ENCODE measurements at places on chromosomes 1 and 21. TPM values are rescaled to one million over a fixed set of nuclear protein-coding genes. Genes with fewer than 3 reads are reported as not detected.

Gene MX2
- total RNA-seq, result 4.2 TPM

Gene THEM5
- not detected for total RNA-seq

Gene TIMM17A
- total RNA-seq, result 113 TPM

Gene BEND5
- under 0.01 TPM for total RNA-seq

Gene SLAMF6
- not detected for total RNA-seq

Gene SLC41A1
- 20.0 TPM for total RNA-seq

Gene TNNI3K
- 0.28 TPM for total RNA-seq

Gene BTG2
- 14.7 TPM for total RNA-seq

Gene APH1A
- 89.9 TPM for total RNA-seq

Gene ZNF678
- total RNA-seq, result 5.6 TPM

Gene ZSWIM5
- 2.5 TPM for total RNA-seq

Gene AHCTF1
- 32.8 TPM for total RNA-seq

Gene CELSR2
- 2.5 TPM for total RNA-seq

Gene GJC2
- 2.7 TPM for total RNA-seq

Gene SLC16A4
- total RNA-seq, result 42.0 TPM

Gene CD34
- total RNA-seq, result 0.56 TPM

Gene CDC20
- total RNA-seq, result 161 TPM

Gene NEGR1
- 13.8 TPM for total RNA-seq

Gene FCRL2
- not detected for total RNA-seq

Gene NFASC
- 13.8 TPM for total RNA-seq

Gene PTGFRN
- total RNA-seq, result 74.1 TPM

All from regular cardiac myocyte (primary cell).